NCI-H1048 (cell line): ENCODE measurements at places on chromosomes 11 and 22.

- no peak for DNase-seq
Observed at GRCh38 chr22:38218661-38219622, 17.1 kb downstream of the MAFF start.

GRCh38 chr22:27148886-27149470, 491.6 kb downstream of the MIAT start:
- no peak for DNase-seq

- no peak for DNase-seq
Observed at GRCh38 chr22:45537734-45538181, 35.1 kb downstream of the FBLN1 start.

GRCh38 chr11:85665733-85666132, 804 bp upstream of the CREBZF start:
- DNase-seq: no peak

GRCh38 chr11:2186669-2187279, 15.2 kb upstream of the TH start:
- DNase-seq: peak; percentile 14

DNA sequence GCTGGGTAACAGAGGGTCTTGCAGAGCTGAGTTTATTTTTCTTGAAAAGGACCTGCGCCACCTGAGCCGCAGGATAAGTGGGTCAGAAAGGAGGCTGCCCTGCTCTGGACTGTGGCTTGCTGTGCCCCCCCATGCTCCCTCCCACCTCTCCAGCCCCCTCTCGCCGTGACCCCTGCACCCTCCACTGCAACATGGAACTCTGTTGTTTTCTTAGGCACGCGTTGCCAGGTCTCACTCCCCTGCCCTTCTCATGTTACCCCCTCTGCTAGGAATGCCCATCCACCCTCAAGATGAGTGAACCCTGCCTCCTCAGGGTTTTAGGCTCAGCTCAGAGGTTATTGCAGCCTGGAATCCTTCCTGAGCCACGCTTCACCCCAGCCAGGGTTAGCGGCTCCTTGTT, 10.8 kb downstream of the ETS1 start:
- no peak for DNase-seq

- DNase-seq: no peak
Observed at GRCh38 chr22:49300951-49301397, 526.7 kb downstream of the BRD1 start.

GRCh38 chr22:43185860-43186261, 1.1 kb downstream of the TTLL12 start:
- no peak for DNase-seq

DNA sequence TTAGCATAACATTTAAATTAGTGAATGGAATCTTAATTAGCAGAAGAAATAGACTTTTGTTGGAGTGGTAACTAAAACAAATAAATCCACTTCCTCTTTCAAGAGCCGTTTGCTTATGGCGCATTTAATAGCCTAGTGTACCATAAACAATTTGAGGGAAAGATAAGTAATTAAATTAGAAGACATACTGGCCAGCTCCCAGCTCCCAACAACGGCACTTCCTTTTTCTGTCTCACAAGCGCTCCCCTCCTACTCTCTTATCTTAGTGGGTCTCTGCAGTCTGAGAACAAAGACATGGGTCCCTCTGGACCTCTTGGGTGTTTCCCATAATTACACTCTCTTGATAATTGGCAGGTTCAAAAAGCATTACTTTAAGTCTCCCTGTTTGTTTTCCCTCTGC, 146.0 kb downstream of the OPCML start:
- DNase-seq: no peak

DNA sequence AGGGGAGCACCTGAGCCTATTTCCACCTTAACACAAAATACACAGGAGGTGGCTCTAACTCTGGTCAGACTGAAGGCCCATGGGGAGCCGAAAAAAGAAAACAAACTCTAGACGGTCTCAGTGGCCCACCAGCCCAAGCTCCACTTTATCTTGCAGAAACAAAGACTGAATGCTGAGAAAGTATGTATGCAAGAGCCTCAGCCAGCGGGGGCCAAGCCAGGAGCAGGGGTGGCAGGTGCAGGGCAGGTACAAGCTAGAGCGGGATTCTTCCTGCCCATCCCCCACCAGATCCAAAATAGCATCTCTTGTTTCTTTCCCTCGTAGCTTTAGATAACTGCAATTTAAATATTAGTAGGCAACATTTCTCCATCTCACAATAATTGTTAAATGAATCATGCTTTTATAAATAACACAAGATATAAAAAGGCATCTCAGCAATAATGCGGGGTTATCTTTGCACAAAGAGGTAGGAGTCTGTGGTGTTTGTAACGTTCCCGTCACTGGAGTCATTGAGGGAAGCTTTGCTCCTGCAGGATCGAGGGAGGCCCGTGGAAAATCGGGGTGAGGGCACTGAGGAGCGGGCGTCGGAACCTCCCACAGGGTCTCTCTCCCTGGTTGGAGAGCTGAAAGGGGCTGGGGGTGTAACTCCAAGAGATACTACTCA, 418.0 kb downstream of the SHANK2 start:
- DNase-seq: no peak

- DNase-seq: no peak
Observed at GRCh38 chr22:49543876-49544275, 283.8 kb downstream of the BRD1 start.

- DNase-seq: no peak
Observed at GRCh38 chr11:75839851-75840250, 24.8 kb downstream of the UVRAG start.

DNA sequence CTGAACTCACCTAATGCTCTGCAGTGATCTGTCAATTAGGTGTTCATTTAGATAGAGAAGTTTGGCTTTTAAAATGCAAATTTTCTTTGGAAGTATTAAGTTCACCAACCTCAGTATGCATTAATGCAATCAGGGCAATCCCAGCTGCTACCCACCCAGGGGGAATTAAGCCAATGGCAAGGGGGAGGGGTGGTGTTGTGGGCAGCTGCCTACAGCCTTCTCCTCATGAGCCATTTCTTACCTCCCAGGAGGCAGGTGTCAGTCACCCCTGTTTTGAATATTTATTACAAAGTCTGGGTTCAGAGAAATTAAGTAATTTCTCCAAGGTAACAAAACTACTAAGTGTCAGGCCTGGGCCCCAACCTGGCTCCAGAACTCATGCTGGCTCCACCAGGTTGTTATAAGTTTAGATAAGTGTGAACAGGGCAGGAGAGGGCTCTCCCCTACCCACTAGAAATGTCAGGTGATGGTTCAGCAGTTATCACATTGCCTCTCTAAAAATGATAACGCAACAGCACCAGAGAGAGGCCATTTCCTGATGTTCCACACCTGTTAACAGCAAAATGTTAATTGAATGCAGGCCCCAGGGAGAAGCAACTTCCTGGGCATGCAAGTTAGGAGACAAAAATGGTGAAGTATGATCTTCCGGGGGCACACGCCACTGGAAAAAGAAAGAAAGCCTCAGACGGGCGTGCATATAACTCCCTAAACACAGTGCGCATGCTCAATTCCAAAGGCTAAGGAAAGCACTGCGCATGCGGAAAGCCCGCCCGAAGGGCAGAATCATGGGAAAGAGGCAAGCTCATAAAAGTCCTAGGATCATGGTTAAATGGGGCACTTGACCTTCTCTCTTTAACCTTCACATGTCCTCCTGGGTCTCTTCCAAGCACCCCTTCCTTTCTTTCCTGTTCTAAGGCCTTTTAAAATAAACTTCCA, 35.4 kb upstream of the GNAZ start:
- no peak for DNase-seq

GRCh38 chr11:110299006-110299785, 2.8 kb upstream of the RDX start:
- no peak for DNase-seq

DNA sequence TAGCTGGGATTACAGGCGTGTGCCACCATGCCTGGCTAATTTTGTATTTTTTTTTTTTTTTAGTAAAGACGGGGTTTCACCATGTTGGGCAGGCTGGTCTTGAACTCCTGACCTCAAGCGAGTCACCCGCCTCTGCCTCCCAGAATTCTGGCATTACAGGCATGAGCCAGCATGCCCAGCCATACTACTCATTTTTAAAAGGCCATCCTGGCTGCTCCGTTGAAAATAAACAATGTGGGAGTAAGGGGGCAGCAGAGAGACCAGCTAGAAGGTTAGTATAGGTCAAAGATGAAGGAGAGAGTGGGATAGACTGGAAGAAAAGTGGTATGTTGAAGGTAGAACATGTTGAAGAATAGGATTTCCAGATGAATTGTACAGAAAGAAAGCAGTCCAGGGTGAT, 17.6 kb upstream of the LIN7C start:
- no peak for DNase-seq

GRCh38 chr11:131943295-131943694, 572.9 kb downstream of the NTM start:
- DNase-seq: no peak

GRCh38 chr11:125180413-125181305, 16.1 kb downstream of the PKNOX2 start:
- DNase-seq: no peak

- no peak for DNase-seq
Observed at GRCh38 chr11:66834943-66835342, 8.3 kb upstream of the RCE1 start.

GRCh38 chr22:48389916-48390315, 1437.8 kb downstream of the BRD1 start:
- no peak for DNase-seq

DNA sequence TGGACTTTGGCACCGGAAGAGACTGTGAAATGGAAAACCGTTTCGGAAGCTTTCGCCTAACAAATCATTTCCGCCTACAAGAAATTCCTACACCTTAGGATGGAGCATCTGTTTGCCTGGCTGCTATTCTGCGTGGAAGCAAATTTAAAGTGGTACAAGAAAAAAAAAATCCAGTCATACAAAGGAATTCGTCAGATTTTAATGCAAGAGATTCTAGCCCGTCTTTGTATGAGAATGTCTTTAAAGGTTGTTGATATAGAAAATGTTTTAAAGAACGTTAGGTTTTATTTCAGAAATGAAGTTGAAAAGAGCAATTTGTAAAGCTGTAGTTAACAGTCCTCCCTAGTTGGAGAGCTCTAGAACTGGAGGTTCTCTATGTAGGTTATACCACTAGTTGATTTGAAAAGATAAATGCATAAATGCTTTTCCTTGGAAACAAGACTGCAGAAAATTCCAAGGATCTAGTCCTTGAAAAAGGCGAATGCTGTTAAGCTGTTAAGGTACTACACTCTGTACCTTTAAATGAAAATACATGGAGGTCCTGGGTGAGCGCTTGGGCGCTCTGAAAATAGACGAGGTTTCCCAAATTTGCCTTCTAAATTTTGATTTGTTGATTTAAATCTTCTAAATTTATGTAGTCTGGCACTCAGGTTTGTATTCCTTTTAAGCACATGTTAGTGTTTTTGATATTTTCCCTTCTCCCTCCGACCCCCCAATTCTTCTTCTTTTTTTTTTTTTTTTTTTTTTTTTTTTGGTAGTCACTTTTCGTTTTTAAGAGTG, 2.4 kb downstream of the NCR3LG1 start:
- DNase-seq: no peak

DNA sequence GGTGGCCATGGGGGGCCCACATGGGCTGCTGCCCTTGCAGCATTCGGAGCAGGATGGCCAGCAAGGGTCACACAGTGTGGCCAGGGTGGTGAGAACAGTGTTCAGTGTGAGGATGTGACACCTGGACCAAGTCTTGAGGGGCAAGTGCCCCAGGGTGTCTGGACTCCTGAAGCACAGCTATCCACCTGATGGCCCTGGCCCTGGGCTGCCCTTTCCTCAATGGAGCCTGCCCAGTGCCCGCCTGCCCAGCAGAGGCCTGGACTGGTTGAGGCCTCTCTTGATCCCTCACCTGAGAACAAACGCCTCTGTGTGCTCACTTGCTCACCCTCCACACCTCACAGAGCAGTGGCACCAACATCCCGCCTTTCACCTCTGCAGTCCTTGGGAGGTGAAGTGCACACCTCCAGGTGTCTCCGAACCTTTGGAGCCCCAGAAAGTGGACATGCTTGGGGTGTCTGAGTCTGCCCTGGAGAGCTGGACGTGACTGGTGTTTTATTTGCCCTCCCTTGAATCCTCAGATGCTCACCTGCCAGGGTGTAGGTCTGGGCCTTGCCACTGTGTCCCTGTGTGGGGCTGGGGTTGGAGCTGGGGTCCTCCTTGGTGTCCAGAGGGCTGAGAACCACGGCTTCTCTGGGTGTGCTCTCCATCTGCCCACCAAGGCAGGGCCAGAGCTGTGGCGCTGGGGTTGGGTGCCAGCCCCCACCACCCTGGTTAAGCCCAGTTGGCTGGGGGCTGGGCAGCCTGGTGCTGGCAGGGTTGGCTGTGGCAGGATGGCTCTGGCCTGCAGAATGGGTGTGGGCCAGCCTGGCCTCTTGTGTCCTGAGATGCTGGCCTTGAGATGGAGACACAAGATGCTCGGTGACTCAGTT, 3.8 kb upstream of the MUC2 start:
- no peak for DNase-seq

DNA sequence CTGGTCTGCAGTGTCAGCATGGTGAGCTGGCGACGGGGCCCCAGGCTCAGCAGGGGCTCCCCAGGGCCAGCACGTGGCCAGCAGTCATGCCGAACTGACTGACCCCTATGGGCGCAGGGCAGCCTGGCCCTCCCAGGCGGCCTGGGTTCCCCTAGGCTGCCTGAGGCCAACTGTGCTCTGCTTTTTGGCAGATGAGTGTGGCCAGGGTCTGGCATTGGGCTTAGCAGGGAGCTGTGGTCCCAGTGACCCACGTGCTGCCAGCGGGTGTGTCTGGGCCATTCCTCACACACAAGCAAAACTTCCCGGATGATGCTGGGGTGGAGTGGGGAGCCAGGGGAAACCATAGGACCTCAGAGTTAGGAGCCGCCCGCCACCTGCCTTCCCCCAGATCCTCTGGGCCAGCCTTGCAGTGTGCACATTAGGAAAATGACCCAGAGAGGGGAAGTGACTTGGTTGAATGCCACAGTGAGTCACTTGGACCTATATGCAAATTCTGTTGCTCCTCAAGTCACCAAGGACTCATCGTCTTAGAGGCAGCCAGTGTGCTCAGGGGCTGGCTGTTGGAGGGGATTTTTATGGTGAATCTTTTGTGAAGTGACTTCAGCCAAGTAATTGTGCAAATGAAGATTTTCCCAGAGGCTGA, 6.5 kb downstream of the ADORA2A start:
- no peak for DNase-seq

DNA sequence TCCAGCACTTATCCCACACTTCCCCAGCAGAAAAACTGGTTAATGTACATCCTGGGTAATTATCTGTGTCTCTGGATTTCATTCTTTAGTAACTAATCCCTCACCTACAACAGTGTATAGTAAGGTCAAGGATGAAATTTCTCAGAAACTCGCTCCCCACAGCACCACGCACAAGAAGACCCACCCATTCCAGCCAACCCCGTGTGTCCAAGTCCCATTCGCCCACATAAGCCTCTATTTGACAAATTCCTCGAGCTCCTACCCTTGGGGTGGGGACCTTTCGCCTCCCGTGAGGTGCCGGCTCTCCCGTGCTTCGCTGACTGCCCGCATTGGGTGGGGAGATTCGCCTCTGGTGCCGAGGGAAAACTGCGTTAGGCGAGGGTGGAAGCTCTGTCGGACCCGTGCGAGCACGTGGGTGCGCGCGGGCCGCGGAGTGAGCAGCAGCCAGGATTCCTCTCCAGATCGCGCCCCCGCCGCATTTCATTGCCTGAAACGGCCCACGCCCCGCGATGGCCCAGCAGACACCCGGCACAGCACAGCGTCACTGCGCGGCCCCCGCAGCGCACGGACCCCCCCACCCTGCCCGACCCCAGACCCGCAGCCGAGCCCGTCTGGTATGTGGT, 866 bp downstream of the EXPH5 start:
- DNase-seq: no peak

- DNase-seq: no peak
Observed at GRCh38 chr11:2930704-2931419, 1.6 kb upstream of the PHLDA2 start.
